ENCODE measurements at places on chromosomes 6 and 20.

- no peak for DNase-seq
Observed at GRCh38 chr6:41573985-41574384, 27.8 kb downstream of the FOXP4 start.

- DNase-seq = no peak
Observed at GRCh38 chr20:34468951-34469350, 47.3 kb upstream of the DYNLRB1 start.

GRCh38 chr6:13787137-13787536, 27.2 kb downstream of the MCUR1 start:
- no peak for DNase-seq

DNA sequence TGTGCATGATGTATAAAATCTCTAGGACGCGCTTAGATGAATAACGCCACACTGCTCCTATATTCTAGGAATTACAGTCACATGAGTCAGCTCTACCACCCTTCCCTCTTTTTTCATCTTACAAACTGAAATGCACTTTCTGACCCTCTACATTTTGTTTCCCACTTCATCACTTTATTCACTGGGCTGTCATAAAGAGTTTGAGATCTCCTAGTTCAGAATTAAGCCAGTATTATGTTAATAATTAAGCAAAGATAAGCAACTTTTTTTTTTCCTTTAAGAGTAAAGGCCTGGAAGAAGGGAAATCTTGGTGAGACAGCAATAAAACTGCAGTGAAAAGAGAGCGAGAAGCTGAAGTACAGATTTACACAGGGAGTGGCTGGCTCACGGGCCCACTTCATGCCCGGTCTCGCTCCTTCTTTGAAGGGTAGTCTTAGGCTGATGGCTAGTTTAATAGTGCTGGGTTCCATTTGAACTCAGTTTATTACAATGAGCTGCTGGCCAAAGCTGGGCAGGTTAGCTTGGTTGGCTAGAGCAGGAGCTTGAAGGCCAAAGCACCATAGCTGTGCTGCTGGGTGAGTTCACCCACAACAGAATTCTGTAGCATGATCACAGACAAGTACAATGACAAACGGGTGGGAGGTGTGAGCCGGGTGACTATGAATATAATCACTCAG, 110.6 kb downstream of the MAP7 start:
- no peak for DNase-seq

GRCh38 chr6:142566628-142567396, 265.0 kb downstream of the ADGRG6 start:
- no peak for DNase-seq

- no peak for DNase-seq
Observed at GRCh38 chr6:6217855-6218758, 102.4 kb downstream of the F13A1 start.

DNA sequence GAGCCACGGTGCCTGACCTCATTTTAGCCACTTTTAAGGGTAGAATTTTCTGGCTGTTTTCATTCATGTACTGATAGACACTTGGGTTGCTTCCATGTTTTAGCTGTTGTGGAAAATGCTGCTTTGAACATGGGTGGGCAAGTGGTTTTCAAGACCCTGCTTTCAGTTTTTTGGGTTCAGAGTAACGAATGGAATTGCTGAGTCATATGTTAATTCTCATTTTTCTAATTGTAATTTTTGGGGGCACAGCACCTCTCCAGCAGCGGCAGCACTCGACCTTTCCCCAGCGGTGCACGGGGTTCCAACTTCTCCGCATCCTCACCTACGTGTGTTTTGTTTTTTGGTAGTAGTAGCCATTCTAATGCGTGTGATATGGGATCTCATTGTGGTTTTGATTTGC, 5.4 kb downstream of the NQO2 start:
- no peak for DNase-seq

- DNase-seq = no peak
Observed at GRCh38 chr6:35146453-35146852, 5.3 kb upstream of the TCP11 start.

DNA sequence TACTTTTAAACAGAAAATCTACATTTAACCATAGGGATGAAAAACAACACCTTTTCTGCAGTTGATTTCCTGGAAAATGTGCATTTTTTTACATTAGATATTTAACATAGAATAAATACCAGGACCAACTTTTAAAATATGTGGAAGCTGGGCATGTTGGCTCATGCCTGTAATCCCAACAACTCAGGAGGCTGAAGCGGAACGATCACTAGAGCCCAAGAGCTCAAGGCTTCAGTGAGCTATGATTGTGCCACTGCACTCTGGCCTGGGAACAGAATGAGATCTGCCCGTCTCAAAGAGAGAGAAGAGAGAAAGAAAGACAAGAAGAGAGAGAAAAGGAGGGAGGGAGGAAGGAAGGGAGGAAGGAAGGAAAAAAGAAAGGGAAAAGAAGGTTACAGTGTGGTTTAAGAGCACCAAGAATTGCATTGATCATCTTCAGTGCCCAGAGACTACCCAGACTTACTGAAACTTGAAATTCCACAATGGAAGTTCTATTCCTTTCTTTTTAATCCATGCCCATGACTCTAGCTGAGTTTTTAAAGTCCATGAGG, 189.4 kb upstream of the ARID1B start:
- DNase-seq = no peak

- DNase-seq = no peak
Observed at GRCh38 chr20:54649511-54649962, 174.1 kb downstream of the DOK5 start.

GRCh38 chr6:81772741-81773140, 20.3 kb upstream of the TENT5A start:
- DNase-seq = peak; percentile 77

DNA sequence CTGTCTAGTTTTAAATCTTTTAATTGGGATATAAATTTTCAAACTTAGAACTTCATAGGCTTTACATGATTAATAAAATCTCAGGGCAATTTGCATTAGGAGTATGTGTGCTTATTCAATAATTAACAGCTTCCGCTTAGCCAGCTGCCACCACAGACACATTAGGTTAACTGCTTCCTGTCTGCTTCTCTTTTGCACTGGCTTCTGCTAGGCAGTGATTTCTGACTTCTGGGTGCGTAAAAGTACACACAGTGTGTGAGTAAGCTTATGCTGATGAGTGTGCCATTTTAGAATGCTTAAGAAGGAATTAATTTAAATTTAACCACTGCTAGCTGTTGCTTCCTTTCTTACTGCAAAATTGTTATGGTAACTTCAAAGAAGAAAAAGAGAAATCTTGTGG, 73.9 kb downstream of the F13A1 start:
- DNase-seq = no peak

GRCh38 chr20:24733416-24733815, 215.7 kb upstream of the CST7 start:
- no peak for DNase-seq

DNA sequence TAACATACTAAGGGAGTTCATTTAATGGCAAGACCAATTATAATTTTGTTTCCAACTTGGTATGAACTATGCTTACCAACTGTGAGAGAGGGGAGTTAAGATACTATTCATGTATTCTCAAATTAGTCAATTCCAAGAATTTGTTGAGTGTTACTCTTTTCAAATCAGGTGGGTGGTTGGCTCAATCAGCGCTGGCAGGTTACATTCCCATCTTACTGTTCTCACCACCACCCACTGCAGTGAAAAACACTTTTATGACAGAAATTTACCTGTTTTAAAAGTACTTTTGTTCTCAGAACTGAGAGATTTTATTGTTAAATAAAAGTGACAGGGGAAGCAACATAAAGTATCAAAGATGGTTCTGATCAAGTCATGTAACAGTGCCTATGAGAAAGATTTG, 642.0 kb downstream of the PRKN start:
- no peak for DNase-seq
